ENCODE measurements at places on chromosomes 16 and 17. TPM values are rescaled to one million over a fixed set of nuclear protein-coding genes. Genes with fewer than 3 reads are reported as not detected.

OMG gene
- 0.10 TPM for total RNA-seq

GRCh38 chr17:35373984-35374765, 754 bp upstream of the SLFN11 start:
- peak overlapping the region; percentile 99 for H3K27ac ChIP-seq
- peaks cover 32% of the 10 kb centered on the region for H3K36me3 ChIP-seq
- peaks cover 47% of the 10 kb centered on the region for H3K4me1 ChIP-seq
- H3K4me3 ChIP-seq: peak overlapping the region; percentile 96

GRCh38 chr17:2179615-2180295, 123.8 kb downstream of the SMG6 start:
- no peaks in the 10 kb centered on the region for H3K27me3 ChIP-seq
- no peak for DNase-seq
- no peak overlapping the region for H3K27ac ChIP-seq
- peaks cover 7% of the 10 kb centered on the region for H3K36me3 ChIP-seq
- H3K4me3 ChIP-seq: no peak overlapping the region
- H3K4me1 ChIP-seq: no peaks in the 10 kb centered on the region

DNA sequence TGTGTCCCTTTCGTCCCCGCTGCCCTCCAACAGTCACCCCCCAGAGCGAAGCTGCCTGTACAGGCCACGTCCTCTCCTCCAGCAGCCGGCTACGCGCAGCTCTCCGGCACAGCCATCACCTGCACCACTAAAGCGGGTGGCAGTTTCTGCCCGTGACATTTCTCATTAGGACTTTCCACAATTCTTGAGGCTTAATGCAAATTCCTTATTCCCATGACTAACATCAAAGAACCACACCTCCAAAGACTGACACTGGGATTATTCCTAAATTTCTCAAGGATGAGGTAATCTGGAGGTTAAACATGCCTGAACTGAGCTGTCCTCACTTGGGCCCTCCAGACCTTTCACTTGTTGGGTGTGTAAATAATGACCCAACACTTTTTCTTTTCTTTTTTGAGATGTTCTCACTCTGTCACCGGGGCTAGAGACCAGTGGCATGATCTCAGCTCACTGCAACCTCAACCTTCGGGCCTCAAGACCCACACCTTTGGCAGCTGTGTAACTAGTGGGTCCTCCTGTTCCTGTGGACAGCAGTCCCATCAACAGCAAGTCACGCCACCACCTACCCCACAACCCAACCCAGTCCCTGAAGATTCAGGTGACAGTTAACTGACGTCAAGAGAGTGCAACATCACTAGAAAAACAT, 11.7 kb downstream of the ANKRD11 start:
- DNase-seq: no peak
- peaks cover 93% of the 10 kb centered on the region for H3K4me1 ChIP-seq
- peak overlapping the region; percentile 76 for H3K27ac ChIP-seq
- peak overlapping the region; percentile 36 for H3K4me3 ChIP-seq
